ENCODE measurements at places on chromosomes 12 and 14.

GRCh38 chr14:88364710-88365413, 20.6 kb upstream of the SPATA7 start:
- DNase-seq = no peak

DNA sequence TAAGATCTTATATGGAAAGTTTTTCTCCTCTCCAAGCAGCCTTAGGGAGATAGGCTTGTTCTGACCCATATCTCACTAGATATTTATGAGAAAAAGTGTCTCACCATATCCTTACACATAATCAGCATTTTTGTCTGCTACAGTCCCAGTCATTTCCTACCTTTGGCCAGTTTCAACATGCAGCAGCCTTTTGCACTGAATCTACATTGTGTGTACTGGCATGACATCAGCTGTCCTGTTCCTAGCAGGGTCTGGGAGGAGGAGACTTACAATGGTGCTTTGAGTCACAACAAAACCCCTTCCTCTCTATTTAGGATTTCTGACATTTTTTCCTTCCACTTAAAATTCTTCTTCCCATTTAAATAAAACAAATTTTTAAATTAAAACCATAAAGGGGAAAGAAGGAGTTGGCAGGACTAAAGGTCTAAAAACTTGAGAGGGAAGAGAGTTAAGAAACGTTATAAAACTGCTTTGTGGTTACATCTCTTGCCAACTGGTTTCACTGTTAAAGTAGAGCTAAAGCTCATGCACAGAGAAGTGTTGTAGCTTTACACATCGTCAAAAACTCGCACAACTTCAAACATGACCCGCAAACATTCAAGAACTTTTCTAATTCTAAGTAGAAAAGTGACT, 53.3 kb upstream of the CERS5 start:
- peak; percentile 44 for DNase-seq

DNA sequence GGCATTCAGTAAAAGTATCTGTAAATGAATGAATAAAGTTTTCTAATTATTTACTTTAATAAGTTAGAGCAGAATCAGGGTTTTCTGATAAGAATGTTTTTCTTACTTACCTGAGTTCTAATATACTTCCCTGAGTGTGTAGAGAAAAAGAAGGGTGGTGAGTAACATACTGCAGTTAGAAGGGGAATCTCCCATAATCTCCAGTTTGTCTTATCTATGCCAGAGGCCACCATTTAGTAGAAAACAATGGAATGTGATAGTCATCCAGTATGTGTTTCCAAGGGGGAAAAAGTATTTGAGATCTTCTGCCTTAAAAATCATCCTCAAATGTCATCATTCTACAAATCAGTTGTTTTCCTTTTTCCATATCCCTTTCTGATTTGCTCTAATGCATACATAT, 56.5 kb upstream of the PAWR start:
- no peak for DNase-seq

GRCh38 chr14:85234156-85235025, 295.6 kb upstream of the FLRT2 start:
- DNase-seq = no peak

DNA sequence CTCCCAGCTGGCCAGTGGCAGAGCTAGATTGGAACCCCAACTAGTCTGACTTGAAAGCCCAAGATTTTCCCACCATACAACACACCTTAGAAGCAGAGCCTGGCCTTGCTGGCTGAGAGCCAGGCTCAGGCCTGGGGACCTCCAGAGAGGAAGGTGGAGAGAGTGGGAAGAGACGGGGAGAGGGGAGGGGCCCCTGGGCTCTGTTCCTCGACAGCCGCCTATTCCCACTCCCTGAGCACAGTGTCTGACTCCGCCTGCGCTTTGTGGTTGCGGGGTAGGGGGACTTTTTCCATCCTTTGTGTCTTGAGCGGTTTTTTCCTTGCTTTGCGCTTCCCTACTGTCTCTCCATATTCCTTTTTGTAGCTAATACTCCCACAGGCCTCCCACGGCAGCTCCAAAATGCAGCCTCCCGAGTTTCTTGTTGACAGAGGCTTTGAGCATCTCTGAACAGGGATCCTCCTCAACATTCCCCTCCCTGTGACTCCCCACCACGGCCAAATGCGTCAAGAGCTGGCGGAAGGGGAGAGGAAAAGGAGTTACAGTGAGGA, 4.0 kb upstream of the KCNH3 start:
- no peak for DNase-seq

GRCh38 chr12:24360907-24361306, 411.4 kb upstream of the SOX5 start:
- no peak for DNase-seq

- no peak for DNase-seq
These were observed 2.9 kb downstream of the NFKBIA start for GRCh38 chr14:35401422-35402265.

- DNase-seq = peak; percentile 68
These were observed 2.2 kb downstream of the RCOR1 start for GRCh38 chr14:102594514-102595175.

DNA sequence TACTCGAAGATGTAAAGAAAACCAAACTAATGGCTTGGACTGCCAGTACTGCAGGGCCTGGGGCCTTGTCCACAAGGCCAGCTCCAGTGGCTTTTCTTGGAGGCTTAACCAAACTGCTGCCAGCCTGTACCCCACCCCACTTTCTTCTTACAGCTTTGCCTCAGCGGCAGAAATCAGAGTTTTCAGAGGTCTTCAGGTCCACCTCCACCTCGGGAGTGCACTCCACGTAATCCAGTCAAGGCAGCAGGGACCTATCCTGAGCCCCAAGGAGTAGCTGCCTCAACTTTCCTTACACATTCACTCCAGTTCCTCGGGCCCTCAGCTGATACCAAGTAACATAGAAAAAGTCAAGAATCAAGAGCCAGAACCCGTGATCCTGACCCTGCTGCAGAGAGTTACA, 19.6 kb downstream of the PRMT8 start:
- DNase-seq = no peak

DNA sequence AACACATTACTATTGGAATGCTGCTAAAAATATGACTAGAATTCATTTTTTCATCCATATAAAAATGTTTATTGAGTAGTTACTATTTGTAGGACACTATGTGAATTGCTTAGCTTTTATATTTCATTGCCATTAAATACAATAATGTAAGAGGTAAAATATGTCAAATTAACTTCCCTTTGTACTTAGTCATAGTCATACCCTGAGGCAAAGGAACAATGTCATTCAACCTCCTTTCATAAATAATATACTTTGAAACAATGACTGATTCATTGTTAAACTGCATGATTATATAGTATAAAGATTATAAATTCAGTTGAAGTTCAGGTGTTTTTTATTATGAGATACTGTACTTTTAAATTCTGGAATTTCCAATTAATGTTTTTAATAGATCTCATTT, 105.2 kb downstream of the GARIN6 start:
- no peak for DNase-seq

DNA sequence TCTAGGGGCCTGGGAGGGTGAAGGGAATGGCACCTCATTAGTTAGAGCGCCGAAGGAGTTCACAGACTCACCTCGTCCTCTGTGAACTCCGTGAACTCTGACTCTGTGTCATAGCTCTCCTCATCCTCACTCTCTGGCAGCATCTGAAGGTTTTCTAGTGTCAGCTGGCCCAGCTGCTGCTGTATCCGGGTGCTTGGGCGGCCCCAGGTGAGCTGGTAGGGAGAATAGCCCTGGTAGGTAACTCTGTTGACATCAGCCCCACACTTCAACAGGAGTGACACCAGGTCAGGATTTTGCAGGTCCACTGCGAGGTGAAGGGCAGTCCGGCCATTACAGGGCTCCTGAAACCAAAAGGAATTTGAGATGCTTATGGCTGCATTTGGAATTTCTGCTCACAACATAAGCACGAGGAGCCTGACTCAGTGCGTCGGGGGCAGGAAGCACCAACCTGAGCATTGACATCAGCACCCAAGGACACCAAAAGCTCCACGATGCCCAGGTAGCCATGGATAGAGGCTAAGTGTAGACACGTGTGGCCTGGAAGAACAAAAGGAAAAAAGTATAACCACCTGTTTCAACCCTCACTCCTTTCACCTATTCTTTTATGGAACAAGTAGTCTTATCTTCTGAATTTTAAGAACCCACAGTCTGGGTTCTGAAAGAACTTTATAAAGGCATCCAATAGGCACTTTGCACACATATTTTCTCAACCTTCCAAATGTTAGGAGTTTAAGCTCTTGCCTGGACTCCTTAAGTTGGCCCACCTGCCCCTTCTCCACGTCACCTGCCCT, 2.0 kb downstream of the NFKBIA start:
- DNase-seq = peak; percentile 50

DNA sequence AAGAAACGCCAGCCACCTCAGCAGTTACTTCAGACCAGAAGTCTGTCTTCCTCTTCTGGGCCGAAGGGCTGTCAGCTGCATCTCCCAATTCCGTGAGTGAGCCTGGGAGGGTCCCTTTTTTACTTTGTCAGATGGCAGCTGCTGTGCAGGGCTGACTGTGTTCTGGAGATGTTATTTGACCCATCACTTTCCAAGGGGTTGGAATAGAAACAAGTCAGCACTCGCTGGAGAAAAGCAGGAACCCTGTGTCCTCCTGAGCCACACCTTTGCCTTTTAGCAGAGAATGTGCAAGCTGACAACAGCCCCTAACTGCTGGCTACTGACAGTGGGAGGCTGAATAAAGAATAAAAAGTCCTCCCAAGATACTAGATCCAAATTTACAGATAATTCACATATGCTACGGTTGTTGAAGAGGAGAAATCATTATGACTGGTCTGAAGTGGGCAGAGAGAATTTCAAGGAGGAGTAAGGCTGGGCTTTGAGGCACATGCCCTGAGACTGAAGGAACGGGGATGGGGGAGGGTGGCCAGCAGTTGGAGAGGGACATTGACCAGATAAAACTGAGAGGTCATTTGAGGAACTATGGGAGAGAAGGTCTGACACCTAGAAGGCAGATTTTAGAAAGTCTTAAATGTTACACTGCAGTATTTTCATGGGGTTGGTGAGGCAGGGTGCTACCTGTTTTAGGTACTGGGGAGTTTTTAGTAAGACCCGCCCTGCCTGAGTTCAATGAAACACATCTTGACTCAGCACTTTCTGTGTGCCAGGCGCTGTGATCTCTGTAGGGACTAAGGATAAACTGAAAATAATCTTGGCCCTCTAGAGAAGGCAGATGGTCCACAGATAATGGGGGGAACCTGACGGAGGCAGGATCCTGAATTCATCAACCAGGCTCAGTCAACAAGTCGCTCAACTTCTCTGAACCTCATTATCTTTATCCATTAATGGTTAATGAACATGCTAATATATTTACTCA, 27.4 kb downstream of the FAM234B start:
- no peak for DNase-seq

DNA sequence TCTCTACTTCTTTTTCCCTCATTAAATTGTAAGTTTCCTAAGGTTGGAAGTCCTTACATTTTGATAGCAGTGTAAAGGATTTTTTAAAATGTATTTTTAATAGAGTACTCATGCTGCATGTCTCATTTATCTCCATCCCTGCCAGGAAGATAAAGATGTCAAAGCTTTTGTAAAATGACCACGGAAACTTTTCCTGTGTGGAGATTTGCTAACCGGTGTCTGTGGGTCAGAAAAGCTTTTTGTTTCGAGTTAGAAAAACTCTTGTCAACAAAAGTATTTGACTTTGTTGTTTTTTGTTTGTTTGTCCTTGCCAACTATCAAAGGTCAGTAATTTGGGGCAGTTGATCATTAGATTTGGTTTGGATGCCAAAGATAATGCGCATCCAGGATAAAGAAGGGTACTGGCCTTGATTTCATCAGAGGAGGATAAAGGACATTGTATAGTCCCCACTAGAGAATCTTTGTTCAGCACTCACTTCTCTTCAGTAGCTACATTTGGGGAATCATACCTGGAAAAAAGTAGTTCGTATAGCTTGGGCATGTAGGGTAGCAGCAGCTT, 156.8 kb upstream of the HIF1A start:
- no peak for DNase-seq

- no peak for DNase-seq
These were observed 134.9 kb downstream of the SLC5A8 start for GRCh38 chr12:101074940-101075680.

DNA sequence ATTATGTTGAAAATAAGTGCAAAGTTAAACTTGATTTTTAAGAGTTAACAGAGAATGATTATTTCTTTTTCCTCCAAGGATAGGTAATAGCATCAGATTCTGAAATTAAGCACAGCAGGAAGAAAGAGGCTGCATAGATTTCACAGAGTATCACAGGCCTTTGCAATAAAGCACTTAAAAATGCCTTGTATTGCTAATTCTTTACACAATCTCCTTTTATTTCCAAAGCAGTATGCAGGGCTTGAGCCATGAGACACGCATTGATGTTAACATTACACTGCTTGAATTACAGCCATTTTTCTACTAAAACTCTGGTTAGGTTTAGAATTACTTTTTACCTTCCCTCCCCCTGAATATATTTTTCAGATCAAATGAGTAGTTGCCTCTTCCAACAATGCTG, 398.3 kb downstream of the BCAT1 start:
- DNase-seq = no peak

GRCh38 chr12:105724641-105725040, 394.1 kb downstream of the C12orf75 start:
- no peak for DNase-seq

DNA sequence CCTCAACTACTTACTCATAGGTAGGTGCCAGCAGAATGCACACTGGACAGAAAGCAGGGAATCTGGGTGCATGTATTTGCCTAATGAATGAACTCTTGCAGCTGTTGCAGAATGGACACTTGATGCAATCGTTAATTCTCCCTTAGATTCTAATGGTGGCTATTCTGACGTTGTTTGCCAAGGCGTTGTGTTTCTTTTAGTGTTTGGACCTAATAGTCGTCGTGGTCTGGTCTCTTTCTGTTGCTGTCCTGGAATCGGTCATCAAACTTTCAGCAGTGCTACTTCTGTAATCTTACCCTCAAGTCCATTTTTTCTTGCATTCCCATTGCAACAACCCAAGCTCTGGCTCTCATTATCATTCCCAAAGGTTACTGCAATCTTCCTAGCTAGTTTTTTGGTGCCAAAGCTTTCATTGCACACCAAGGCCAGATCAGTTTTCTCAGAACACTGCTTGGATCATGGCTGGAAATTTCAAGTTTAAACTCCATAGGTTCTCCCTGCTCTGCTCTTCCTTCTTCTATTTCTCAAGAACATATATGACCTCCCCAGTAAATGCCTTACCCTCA, 31.3 kb downstream of the BMP4 start:
- no peak for DNase-seq

GRCh38 chr12:101743724-101744472, 4.6 kb upstream of the SYCP3 start:
- DNase-seq = no peak

- DNase-seq = no peak
These were observed 9.1 kb upstream of the HOXC4 start for GRCh38 chr12:54044425-54045103.

Data from activated naive CD4-positive, alpha-beta T cell treated with Interleukin-2 at 50 U/mL for 16 hours (primary cell).